Activated B cell treated with CpG ODN at 0.5 μM for 24 hours (primary cell): ENCODE measurements at places on chromosomes 4 and X.

DNA sequence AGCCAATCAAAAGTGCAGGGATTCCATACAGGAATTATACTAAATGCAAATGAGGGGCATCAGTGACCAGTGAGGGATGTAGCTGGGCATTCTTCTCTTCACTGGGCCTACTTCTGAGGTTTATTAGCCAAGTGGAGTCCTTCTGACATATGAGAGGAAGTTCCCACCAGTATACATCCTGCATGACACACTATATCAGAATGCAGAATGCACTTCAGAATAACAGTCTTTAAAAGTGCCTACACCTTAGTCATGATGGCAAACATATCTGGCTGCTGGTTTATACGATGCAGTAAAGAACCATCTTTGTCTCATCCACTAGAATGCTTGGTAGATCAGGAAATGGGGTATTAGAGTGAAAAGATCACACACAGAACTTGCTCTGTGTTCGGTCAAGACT is 180.3 kb upstream of the PPARGC1A start:
- no peak for DNase-seq

DNA sequence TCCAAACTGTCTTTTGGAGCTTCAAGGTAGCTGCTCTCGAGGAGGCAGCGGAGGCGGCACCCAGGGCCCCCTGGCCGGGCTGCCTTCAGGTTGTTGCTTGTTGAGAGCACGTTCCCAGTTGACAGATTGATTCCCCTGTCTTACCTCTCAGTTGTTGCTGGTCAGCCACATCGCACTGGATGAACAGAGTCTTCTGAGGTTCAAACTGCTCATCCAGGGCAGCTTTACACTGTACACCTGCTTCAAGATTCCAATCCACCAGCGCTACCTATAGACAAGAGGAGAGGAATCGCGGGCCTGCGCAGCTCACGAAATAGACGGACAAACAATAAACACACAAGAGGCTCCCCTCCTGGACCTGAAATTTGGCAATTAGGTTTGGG is 497 bp downstream of the HPGD start:
- no peak for DNase-seq

DNA sequence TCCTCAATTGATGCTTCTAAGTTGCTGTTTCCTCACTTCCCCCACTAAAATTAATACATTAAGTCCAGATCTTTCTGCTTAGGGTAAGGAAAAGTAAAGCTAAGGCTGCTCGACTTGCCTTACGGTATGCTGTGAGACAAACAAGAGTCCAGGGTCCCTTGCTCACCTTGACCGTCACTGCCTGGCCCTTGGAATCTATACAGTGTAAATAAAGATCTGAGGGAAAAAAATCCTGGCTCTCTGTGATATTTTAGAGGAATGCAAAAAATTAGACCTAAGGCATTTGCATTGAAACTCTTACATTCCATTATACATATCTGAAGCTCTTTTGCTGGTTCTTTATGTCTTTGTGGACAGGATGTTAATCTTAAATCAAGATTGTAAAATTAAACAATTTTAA is 129.6 kb upstream of the HCCS start:
- DNase-seq, result no peak

- no peak for DNase-seq
Observed at GRCh38 chrX:119177278-119177677, 49.7 kb upstream of the KIAA1210 start.

DNA sequence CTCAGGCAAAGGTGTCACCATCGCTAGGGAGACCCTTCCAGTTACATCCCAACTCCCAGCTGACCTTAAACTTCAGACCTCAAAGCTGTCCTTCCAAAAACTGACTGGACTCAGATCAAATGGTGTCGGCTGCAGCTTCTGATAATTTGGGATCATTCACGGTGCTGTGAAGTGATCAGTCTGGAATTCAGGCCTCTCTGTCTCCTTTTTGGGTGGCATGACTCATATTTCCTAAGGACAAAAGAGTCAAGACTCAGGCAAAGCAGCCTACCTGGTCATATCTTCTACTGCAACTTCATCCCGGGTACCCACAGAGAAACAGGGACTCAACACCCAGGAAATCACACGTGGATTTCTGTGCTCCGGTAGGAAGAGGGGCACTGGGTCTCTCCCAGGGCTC is 87.6 kb downstream of the SORCS2 start:
- DNase-seq, result no peak

GRCh38 chr4:52665592-52665991 is 6.5 kb upstream of the USP46 start:
- DNase-seq, result no peak

- no peak for DNase-seq
Observed at GRCh38 chr4:36523182-36523581, 241.8 kb downstream of the DTHD1 start.

GRCh38 chr4:179398414-179398813 is 1956.2 kb upstream of the AGA start:
- DNase-seq, result no peak

GRCh38 chr4:137283737-137284136 is 248.6 kb downstream of the PCDH18 start:
- no peak for DNase-seq
